ENCODE measurements at places on chromosomes 7 and 10. TPM values are rescaled to one million over a fixed set of nuclear protein-coding genes. Genes with fewer than 3 reads are reported as not detected.
A peak's percentile ranks its signal among the peaks of the same experiment; 100 is the strongest.

GRCh38 chr10:107059872-107060271 is 104.6 kb downstream of the SORCS1 start:
- no peak for DNase-seq

- DNase-seq, result no peak
These were observed 96.8 kb downstream of the GLCCI1 start for GRCh38 chr7:8065356-8065813.

GRCh38 chr7:32259931-32260596 is 189.9 kb upstream of the PDE1C start:
- no peak for DNase-seq

DNA sequence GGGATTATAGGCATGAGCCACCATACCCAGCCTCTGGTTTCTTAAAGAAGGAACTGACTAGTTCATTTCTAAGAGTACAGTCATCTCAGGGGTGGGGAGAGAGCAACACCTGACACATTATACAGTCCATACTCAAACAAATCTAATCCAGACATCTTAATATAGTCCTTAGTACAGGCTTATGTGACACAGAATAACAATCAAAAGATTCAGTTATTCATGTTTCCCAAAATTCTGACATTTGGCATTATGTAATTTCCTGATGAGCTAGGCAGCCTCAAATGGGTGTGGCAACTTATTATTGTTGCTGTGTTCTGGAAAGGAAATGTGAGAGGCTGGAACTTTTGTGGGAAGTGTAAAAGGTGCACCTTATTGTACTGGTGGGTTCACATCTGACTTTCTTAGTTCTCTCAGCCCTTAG is 116.3 kb downstream of the WDFY4 start:
- no peak for DNase-seq

GRCh38 chr7:33261585-33261984 is 132.2 kb downstream of the BBS9 start:
- no peak for DNase-seq

- no peak for DNase-seq
These were observed 14.5 kb downstream of the SRGN start for GRCh38 chr10:69102440-69102839.

GRCh38 chr7:613442-614140 is 93.9 kb upstream of the PDGFA start:
- no peak for DNase-seq

- no peak for DNase-seq
These were observed 24.6 kb downstream of the PRSS2 start for GRCh38 chr7:142795339-142795863.

GRCh38 chr10:34153663-34154382 is 661.3 kb downstream of the PARD3 start:
- no peak for DNase-seq

DNA sequence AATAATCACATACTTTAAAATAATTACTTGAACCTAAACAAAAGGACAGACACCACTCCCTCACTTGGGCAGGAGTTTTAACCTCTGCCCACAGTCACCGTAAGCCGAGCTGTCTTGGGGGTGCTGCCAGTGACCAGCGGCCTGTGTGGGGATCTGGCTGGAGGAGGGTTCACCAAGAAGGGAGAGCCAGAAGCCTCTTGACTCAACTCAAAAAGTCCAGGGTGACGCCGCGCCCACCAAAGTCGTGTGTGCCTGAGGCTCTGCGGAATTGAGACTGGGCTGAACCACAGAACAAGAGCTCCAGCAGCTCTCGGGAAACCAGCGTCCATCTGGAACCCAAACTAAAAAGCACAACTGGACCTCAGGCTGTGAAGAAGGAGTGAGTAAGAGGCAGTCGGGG is 35.8 kb downstream of the ZFAND2A start:
- peak; percentile 61 for DNase-seq

DNA sequence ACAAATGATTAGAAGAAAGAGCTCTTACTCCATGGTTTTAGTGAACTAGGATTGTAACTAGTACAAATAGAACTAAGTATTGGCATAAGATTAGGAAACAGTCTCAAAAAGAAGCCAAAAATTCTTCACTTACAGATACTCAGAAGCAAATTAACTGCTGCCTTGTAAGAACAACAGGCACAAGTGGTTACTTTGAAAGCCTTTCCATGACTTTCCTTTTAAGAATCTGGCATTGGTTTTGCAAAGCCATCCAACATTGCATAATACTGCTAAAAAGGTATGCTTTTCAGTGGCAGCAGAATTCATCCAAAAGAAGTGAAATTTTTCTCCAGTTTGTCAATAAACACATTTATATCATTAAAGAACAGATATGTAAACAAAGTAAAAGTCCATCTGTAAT is 126.8 kb upstream of the ODAD2 start:
- DNase-seq, result no peak

DNA sequence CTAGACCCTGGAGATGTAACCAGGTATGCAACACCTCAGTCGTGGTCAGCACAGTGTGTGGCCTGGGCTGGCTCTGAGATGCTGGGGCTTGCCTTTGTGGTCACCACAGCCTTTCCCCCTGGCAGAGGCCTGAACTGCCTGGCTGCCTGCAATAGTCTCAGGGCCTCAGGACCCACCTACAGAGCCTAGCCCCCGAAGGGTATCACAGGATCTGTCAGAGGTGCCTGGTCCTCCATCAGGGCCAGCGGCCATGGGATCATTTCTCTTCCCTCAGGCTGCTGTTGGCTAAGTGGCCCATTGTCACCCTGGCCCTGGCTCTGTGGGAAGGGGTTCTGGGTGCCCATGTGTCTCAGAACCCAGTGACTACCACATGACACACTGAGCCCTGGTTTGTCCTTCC is 141.6 kb downstream of the CYP26A1 start:
- no peak for DNase-seq

DNA sequence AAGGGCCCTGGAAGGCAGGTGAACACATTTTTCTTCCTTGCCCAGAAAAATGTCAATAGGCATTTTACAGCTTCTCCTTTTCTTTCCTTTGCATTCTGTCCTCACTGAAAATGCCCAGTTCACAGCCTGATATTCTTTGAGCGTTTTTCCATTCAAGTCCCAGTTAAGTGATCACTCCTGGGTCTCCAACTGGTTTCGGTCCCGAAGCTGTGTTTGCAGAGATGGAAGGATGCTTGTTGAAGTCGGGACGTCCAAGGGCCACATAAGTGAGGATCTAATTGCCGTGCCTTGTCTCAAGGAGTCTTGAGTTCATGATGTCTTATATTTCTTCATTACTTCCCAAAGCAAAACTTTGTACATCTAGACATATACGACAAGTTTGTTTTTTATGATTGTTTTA is 208.7 kb upstream of the PRKCQ start:
- no peak for DNase-seq

- DNase-seq, result no peak
These were observed 413.9 kb upstream of the AUTS2 start for GRCh38 chr7:69184339-69184738.

DNA sequence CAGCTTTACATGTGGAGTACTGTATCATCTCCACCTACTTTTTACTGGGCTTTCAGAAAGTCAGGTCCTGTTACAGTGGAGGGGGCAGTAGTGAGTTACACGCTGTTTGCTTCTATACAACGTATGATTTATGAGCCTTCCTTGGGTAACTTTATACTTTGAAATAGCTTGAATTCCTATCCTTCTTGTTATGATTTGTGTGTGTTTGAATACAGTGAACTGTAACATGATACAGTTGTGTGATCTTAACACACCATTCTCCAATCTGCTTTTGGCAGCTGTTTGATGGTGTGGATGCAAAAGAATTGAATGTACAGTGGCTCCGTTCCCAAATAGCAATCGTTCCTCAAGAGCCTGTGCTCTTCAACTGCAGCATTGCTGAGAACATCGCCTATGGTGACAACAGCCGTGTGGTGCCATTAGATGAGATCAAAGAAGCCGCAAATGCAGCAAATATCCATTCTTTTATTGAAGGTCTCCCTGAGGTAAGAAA is 41.7 kb downstream of the SP8 start:
- no peak for DNase-seq

- peak; percentile 58 for DNase-seq
These were observed 165.1 kb downstream of the GLRX3 start for GRCh38 chr10:130301021-130301892.

DNA sequence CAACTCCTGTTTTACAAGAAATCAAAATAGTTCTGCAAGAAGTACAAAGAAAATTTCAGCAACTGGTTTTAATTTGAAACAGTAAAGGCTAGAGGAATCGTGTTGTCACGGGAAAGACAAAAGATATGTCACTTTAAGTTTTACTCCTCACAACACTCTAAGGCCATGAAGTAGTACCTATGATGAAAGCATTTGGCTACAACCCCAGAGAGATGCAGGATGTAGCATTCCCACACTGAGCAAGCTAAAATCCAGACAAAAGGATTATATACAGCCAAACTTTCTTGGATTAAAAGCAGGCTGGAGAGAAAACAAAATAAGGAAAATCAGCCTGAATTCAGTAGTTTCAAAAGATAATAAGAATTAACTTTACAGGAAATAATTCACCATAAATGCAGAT is 245.5 kb upstream of the STEAP1 start:
- DNase-seq, result no peak

NPY4R gene
- total RNA-seq, result not detected

SPDYE2 gene
- total RNA-seq, result 0.31 TPM

KCNK18 gene
- total RNA-seq, result not detected

PDE6C gene
- not detected for total RNA-seq

TAS2R3 gene
- total RNA-seq, result 6.1 TPM

SLC13A4 gene
- 0.27 TPM for total RNA-seq

ELN gene
- total RNA-seq, result 62.8 TPM

STK17A gene
- 19.3 TPM for total RNA-seq

HTR7 gene
- total RNA-seq, result 0.94 TPM

COBL gene
- 17.0 TPM for total RNA-seq

Measured in sciatic nerve (tissue), 2 donors.